Karpas-422 (cell line): ENCODE measurements at places on chromosomes 2 and 18. TPM values are rescaled to one million over a fixed set of nuclear protein-coding genes. Genes with fewer than 3 reads are reported as not detected.

The LRRTM4 gene
- total RNA-seq: 0.07 TPM in 1 of 2 replicates, not detected in the other

The LYG1 gene
- total RNA-seq: 2.4 and 2.7 TPM in 2 replicates

The SERPINB3 gene
- not detected in 2 replicates for total RNA-seq

The REG3G gene
- not detected in 2 replicates for total RNA-seq

The C2orf78 gene
- not detected in 2 replicates for total RNA-seq

- H3K4me1 ChIP-seq: no peaks in the 10 kb centered on the region
- no peaks in the 10 kb centered on the region for H3K27me3 ChIP-seq
- no peak overlapping the region for H3K27ac ChIP-seq
- no peaks in the 10 kb centered on the region for H3K36me3 ChIP-seq
- DNase-seq: no peak
- H3K4me3 ChIP-seq: no peak overlapping the region
These were observed 108.2 kb downstream of the GAREM1 start for GRCh38 chr18:32362484-32362883.

DNA sequence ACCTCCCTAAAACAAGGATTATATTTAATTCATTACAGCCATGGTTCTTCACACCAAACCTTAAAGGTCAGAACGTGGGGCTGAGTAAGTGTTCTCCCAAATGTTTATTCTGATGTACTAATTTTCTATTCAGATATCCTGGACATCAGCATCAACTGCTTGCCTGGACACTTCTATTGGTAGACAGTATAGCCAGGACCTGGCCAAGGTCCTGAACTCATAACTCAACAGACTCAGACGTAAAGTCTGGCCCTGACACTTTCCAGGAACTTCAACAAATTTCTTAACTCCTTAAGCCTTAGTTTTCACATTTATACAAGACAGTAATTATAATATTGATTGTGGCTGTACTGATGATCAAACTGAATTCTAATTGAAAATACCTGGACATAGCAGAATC, 89.1 kb downstream of the AKAIN1 start:
- no peaks in the 10 kb centered on the region for H3K27me3 ChIP-seq
- no peaks in the 10 kb centered on the region for H3K36me3 ChIP-seq
- DNase-seq: no peak
- no peak overlapping the region for H3K4me3 ChIP-seq
- H3K4me1 ChIP-seq: no peaks in the 10 kb centered on the region
- H3K27ac ChIP-seq: no peak overlapping the region

DNA sequence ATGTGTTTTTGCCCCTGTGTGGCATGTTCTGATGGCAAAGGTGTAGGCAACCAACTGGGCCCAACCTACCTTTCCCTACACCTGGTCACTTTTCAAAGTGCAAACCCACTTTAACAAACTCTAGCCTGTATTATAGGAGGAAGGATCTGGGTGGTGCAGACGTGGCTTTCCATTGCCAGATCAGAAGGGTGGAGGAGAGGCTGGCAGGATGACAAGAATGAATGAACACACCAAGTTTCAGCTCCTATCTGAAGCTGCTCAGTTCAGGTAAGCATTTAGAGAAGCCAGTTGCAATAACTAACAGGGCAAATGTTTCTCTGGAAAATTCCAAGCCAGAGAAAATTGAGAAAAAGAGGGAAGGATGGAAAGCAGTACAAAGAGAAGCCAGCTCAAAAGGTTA, 707 bp upstream of the SERPINB7 start:
- no peak overlapping the region for H3K27ac ChIP-seq
- no peaks in the 10 kb centered on the region for H3K36me3 ChIP-seq
- DNase-seq: no peak
- H3K4me1 ChIP-seq: no peaks in the 10 kb centered on the region
- 0 out of 2 replicates have a peak, but pooled peaks cover 4% of the 10 kb centered on the region for H3K27me3 ChIP-seq
- no peak overlapping the region for H3K4me3 ChIP-seq

GRCh38 chr2:43033016-43033270, 193.5 kb downstream of the ZFP36L2 start:
- no peak for DNase-seq
- H3K27ac ChIP-seq: no peak overlapping the region
- no peaks in the 10 kb centered on the region for H3K4me1 ChIP-seq
- H3K36me3 ChIP-seq: no peaks in the 10 kb centered on the region
- H3K4me3 ChIP-seq: no peak overlapping the region

- H3K27me3 ChIP-seq: no peaks in the 10 kb centered on the region
- no peak for DNase-seq
- no peaks in the 10 kb centered on the region for H3K4me1 ChIP-seq
- H3K4me3 ChIP-seq: no peak overlapping the region
- no peaks in the 10 kb centered on the region for H3K36me3 ChIP-seq
These were observed 212.4 kb upstream of the HNRNPA3 start for GRCh38 chr2:177000061-177000714.
